ENCODE measurements at places on chromosomes 12 and 14. TPM values are rescaled to one million over a fixed set of nuclear protein-coding genes. Genes with fewer than 3 reads are reported as not detected.

Gene PIK3C2G
- not detected for total RNA-seq

Gene NKX2-1
- total RNA-seq: not detected

Gene SIX6
- total RNA-seq: not detected

Gene CLEC1A
- not detected for total RNA-seq

Gene SYT1
- total RNA-seq: 0.10 TPM

Gene TCL1B
- not detected for total RNA-seq

Gene PELI2
- 1.2 TPM for total RNA-seq

Gene DAO
- total RNA-seq: not detected

Gene PLA2G1B
- total RNA-seq: not detected

Gene OASL
- total RNA-seq: 3.2 TPM

Gene KRT75
- total RNA-seq: not detected

Gene ACRBP
- not detected for total RNA-seq

Gene CSRP2
- 16.9 TPM for total RNA-seq

Gene KCNH3
- total RNA-seq: 5.2 TPM

Gene AQP6
- total RNA-seq: not detected

Gene SLC10A1
- total RNA-seq: not detected

Gene RFLNA
- not detected for total RNA-seq

Gene MAP3K9
- total RNA-seq: 4.5 TPM

Gene SDR9C7
- total RNA-seq: not detected

Gene IQSEC3
- not detected for total RNA-seq

Gene VWF
- total RNA-seq: not detected

Gene OTOGL
- 0.02 TPM for total RNA-seq

Gene CARMIL3
- 0.11 TPM for total RNA-seq

Gene SMIM41
- total RNA-seq: not detected

Gene PTPRB
- 0.87 TPM for total RNA-seq

Gene TMED8
- 11.8 TPM for total RNA-seq

Gene SLC8A3
- total RNA-seq: 0.03 TPM

Gene GPR162
- total RNA-seq: 8.7 TPM

Gene OR4K15
- total RNA-seq: not detected

Gene POTEG
- 2.2 TPM for total RNA-seq

Gene GPRC5D
- not detected for total RNA-seq

Gene KLRC3
- not detected for total RNA-seq

Gene ASPG
- not detected for total RNA-seq

Gene ACOT2
- 13.7 TPM for total RNA-seq

Gene STXBP6
- 16.0 TPM for total RNA-seq

Gene TAOK3
- 10.6 TPM for total RNA-seq

Gene PTPRR
- 2.5 TPM for total RNA-seq

Gene SMOC1
- total RNA-seq: 0.97 TPM

Gene ADAMTS20
- total RNA-seq: 0.03 TPM

Gene CD4
- not detected for total RNA-seq

Gene PTGDR
- not detected for total RNA-seq

Gene TNFRSF1A
- 209 TPM for total RNA-seq

Gene JPH4
- total RNA-seq: 32.5 TPM

Gene DENND5B
- 11.7 TPM for total RNA-seq

Gene KRT72
- not detected for total RNA-seq

Gene CLEC4C
- not detected for total RNA-seq

Gene SALL2
- 0.03 TPM for total RNA-seq

Gene DCP1B
- 13.0 TPM for total RNA-seq

Gene CFAP251
- 11.2 TPM for total RNA-seq

Gene ABCC9
- total RNA-seq: 0.47 TPM

Gene VDR
- total RNA-seq: 6.1 TPM

Gene HNF1A
- total RNA-seq: not detected

Gene LIN7A
- total RNA-seq: 1.1 TPM

Gene RIMBP2
- total RNA-seq: not detected

Gene BMAL2
- total RNA-seq: 69.5 TPM

Gene SLC4A8
- total RNA-seq: 2.4 TPM

Gene HOXC10
- total RNA-seq: 2.7 TPM

Gene HPD
- 0.47 TPM for total RNA-seq

Measured in HT1080 (cell line).